Stimulated activated naive CD8-positive, alpha-beta T cell treated with anti-CD3 and anti-CD28 coated beads, Interleukin-15, amount 100 ng/mL, for 72 hours (primary cell): ENCODE measurements at places on chromosomes 3 and 15.

- DNase-seq: no peak
These were observed 15.3 kb upstream of the EPHB3 start for GRCh38 chr3:184546252-184546651.

DNA sequence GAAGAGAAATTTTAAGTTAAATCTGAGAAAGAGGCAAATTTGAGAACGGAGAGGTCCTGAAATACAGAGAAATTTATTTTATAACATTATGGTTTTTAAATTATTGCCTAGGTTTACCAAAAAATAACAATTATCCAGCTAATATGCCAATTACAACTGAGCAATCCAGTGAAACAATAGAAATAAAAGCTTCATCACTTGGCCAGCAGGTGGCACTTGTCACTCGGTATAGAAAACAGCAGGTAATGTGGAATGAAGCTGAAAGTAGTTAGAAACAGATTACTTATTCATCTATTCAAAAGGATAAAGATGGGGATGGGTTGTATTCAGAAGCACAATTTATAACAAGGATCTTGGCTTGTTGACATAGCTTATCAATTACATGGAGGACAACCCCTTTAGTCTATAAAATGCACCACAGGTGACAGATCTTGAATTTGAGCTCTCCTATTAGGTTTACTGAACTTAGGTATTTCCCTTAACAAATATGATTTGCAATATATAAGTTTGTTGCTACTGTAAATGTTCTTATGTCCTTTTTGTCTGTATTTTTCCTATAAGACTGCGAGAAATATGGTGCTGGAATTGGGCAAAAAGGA lies 70.1 kb upstream of the GUCA1C start:
- DNase-seq: peak; percentile 23

DNA sequence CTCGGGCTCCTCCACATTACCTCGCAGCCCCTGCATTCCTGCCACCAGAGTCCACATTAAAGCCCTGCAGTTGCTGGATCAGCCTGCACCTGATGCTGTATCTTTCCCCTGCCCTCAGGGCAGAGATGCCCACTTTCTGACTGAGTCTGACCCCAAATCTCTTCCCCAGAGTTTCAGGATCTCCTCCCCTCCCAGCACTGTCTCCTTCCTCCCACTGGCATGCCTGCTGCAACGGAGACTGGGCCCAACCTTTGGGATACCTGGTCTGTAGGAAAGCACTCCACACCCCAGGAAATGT lies 20.6 kb upstream of the GP9 start:
- no peak for DNase-seq

- DNase-seq: no peak
These were observed 9.4 kb downstream of the TP53BP1 start for GRCh38 chr15:43483297-43484128.

GRCh38 chr3:38490281-38491030 lies 5.7 kb upstream of the EXOG start:
- no peak for DNase-seq
